Stimulated activated CD4-positive, alpha-beta T cell treated with anti-CD3 and anti-CD28 coated beads, Interleukin-4, amount 100 ng/mL, for 1 hour (primary cell): ENCODE measurements at places on chromosomes 5 and 9.

DNA sequence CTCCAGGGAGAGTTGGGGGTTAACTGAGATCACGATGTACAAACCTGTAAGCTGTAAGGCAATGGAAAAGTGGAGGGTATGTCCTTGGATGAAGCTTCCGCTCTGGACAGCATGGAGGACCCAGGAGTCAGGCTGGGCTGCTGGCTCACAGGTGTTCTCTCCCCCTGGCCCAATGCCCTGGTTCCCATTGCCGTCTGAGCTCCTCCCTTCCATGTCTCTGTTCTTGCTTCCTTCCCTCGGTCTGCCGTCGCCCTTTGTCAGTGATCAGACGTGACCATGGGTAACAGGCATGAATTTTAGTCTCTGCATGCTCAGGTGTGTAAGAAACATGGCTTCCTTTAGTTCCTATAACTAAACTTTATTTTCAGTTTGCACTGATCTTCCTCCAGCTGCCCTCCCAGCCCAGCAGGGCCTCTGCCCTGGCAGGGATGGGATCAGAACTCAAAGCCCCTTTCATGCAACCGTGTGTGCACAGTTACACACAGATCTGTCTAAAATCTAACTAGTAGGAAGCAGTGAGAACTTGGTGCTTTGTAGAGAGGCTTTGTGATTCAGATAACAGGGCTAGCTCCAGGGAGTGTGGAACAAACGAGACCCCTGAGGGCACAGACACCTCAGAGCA is 51.7 kb upstream of the KCNMB1 start:
- no peak for DNase-seq

GRCh38 chr5:34538026-34538672 is 118.0 kb upstream of the RAI14 start:
- peak; percentile 9 for DNase-seq

DNA sequence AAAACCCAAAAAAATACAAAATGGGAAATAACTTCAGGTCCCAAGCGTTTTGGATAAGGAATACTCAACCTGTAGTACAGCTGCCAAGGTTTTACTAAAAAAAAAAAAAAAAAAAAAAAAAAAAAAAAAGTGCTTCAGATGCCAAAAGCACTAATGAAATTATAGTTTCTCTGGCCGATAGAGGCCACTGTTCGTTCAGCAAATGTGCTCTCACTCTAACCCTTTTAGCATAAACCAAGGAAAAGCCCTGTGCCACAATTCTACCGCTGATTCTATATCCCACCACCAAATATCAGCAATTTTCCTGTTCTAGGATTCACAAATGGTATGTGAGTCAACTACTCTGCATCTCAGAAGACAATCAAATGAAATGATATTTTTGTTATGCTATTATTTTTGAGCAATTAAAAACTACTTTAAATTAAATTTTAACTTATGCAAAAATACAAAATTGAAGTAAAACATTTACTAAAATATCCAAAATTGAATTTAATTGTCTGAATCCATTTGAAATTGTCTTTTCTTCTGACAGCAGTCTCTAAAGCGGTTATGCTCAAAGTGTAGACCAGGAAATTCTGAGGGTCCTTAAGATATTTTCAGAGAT is 79.8 kb downstream of the RICTOR start:
- DNase-seq, result no peak

- DNase-seq, result no peak
Measured at GRCh38 chr5:59000211-59000610, 417.3 kb downstream of the RAB3C start.

- DNase-seq, result no peak
Measured at GRCh38 chr5:147746986-147747385, 35.5 kb downstream of the JAKMIP2 start.

DNA sequence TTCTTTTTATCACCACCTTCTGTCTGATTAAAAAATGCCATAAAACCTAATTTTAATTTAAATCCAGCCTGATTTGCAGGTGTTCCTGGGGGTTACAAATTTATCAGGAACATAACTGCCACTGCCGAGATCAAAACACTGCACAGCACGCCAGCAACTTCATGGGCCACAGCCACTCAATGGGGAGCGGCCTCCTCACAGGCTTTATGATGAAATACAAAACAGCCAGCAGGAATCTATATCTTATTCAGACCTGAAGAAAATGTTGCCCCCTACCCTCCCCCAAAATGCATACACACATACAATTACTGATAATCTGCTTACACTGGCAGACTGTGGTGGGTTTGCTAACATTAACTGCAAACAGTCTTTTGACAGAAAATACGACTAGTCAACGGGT is 151.7 kb upstream of the POU5F2 start:
- no peak for DNase-seq
